D721Med (cell line): ENCODE measurements at places on chromosomes 6 and 20.

DNA sequence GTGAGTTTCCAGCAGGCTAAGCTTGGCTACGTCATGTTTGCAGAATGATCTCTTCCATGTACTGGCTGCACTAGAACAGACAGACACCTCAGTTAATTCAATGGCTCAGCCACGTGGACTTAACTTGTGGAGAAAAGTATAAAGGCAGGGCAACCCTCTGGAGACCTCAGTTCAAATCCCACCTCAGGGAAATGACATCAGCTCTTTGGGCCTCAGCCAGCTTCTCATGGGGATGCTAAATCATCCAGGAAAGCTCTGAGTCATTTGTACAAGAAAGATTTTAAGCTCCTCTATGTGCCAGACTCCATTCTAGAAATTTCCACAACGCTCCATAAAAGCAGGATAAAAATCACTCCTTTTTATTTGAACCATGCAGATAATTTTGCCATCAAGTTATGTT lies 128.5 kb upstream of the SALL4 start:
- DNase-seq = no peak

DNA sequence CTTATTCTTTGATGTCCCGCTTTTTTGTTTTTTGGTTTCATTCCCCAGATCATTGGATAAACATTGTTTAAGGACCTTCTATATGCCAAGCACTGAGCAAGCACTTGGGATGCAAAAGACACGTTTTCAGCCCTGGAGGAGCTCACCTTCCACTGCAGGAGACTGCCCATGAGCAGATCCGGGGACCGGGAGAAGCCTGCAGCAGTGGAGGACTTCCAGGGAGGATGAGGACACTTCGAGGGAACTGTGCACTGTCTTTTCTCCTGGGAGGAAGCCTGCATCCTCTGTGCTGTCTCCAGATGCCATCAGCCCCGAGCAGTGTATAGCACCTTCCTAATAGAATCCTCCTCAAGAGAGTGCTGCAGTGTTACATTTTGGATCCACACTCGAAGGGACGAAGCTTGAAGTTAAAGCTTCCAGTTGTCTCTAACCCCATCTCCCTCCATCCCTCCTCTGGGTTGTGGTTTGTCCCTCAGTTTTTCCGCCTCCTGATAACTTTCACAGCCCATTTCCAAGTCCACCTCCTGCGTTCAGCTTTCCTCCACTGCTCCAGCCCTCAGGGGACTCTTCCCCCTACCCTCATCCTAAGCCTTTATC lies 5.8 kb upstream of the KCNG1 start:
- DNase-seq = no peak

DNA sequence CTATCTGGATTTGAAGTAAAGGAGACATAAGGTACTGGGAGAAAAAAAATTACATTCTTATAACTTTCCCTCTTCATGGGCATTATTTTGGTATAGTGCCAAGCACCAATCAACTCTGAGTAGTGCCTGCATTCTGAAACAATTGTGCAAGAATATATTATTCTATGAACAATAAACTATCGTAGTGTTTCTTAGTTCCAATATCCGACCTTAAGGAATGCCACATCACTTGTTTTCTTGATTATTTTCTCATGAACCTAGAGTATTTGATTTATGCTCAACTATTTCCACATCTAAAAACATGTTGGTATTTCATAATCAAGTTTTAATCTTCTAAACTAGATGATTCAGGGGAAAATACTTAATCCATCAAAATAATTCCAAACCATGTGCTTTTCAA lies 294.4 kb upstream of the TBX18 start:
- no peak for DNase-seq

DNA sequence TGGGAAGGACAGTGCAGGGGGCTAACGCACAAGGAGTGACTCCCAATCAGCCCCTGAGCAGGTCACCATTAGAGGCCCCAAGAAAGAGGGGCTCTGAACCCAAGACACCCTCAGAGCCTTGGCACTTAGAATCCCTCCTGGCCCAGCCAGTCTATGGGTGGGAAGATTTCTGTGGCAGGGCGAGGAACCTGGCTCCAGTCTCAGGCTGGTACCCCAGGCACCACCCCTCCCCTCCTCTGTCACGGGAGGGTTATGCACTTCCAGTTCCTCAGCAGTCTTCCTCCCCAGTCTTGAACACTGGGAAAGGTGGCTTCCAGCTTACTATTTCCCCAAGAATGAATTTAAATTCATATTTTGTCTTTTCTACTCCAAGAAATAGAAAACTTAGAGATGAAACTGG lies 27.6 kb upstream of the SSTR4 start:
- no peak for DNase-seq

DNA sequence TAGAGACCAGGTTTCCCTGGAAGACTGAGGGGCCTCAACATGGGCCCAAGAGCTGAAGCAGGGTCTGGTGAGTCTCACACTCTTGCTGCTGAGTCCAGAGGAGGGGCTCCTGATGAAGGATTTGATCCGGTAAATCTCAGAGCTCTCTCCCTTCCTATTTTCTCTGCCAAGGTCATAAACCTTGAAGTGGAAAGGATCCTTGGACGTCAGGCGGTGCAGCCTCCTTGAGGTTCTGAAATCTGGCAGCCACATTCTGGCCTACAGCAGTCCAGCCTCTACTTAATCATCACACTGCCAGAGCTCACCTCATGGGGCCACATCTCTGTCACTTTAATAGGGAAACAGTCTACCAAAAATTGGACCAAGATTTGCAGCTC lies 24.0 kb downstream of the ACSS1 start:
- DNase-seq = no peak

- DNase-seq = no peak
Measured at GRCh38 chr6:22766979-22767378, 197.6 kb downstream of the HDGFL1 start.

GRCh38 chr6:150088481-150089154 lies 19.7 kb upstream of the ULBP3 start:
- no peak for DNase-seq

GRCh38 chr6:106444777-106445507 lies 84.4 kb downstream of the CRYBG1 start:
- DNase-seq = peak; percentile 29
